ENCODE measurements at places on chromosomes 11 and 22. TPM values are rescaled to one million over a fixed set of nuclear protein-coding genes. Genes with fewer than 3 reads are reported as not detected.

Gene NCAM1
- total RNA-seq, result 17.4 TPM

GRCh38 chr11:112518371-112518770 lies 257.7 kb upstream of the PLET1 start:
- peak; percentile 18 for DNase-seq

- no peak for DNase-seq
Measured at GRCh38 chr22:41401781-41402648, 20.3 kb downstream of the TEF start.

GRCh38 chr22:23187871-23188700 lies 7.8 kb downstream of the BCR start:
- peak; percentile 41 for DNase-seq

DNA sequence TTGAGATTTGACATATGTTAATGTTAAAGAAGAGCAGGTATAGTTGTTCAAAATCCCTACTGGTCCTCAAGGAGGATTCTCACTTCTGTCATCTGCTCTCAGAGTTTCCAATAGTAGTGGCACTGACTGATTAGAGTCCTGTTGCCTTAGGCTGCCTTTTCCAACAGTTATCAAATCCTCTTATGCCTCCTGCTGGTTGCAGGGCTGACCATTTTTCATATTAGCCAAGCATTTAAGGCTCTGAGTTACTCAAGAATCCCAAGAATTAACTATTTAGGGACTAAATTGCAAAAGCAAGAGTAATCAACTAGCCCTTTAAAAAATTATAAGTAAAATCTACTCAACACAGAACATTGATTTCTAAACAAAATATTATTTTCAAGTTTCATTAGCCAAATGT lies 212.0 kb upstream of the CHORDC1 start:
- no peak for DNase-seq

Measured in astrocyte (in vitro differentiated cells and primary cell).